ENCODE measurements at places on chromosomes 5 and 9. TPM values are rescaled to one million over a fixed set of nuclear protein-coding genes. Genes with fewer than 3 reads are reported as not detected.

The PCA3 gene
- not detected for total RNA-seq

DNA sequence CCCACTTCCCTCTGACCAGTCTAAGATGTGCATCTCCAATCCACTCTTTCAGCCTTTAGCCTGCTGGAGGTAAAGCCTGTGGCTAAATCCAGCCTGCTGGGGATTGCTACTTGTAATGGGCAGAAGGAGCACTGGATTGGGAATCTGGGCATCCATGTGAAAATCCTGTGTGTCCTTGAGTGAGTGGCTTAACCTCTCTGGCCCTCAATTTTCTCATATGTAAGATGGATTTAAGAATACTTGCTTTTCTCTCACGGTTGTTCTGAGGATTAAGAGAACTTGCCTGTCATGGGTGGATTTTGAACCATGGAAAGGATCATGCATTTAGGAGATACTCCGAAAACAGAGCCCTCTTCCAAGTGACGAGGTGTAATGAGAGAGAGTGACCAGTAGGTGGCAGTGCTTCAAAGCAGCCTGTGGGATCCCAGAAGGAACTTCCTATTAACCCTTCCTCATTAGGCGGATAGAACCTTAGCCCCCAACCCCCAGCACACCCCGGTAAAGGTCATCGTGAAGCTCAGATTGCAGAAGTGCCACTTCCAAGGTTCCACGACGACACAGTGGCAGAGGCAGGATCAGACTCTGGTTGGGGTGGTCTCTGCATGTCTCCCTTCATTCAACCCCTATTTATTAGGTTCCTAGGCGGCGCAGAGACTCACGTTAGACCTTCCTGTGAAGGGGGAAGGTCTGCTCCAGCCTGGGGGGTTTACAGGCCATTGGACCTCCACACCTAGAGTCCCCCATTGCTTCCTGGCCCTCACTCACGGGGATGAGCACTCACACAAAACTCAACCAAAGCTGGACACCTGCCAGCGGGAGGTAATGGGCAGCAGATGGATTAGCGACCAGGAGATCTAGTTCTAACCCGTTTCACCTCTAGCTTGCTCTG is 68.7 kb upstream of the ZNF618 start:
- peak; percentile 61 for DNase-seq

The RANBP17 gene
- 11.6 TPM for total RNA-seq

The TMOD1 gene
- total RNA-seq: 0.52 TPM

DNA sequence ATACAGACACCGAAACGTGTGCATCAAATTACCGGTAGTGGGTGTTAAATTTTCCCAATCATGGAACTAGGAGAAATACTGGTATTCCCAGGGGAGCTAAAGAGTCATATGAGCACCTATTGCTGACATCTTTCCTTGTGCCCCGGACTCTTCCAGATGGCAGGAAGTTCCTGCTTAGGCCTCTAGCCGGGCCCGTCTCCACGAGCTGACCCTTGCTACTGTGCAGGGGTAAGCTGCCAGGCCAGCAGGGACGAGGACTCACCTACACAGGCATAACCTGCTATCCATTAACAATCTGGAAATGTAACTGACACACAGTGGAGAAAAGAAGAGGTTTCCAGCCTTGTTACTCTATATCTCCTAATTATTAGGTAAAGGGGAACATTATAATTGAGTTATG is 16.2 kb upstream of the SSBP2 start:
- DNase-seq: no peak

- peak; percentile 22 for DNase-seq
These were observed 86.3 kb downstream of the STK10 start for GRCh38 chr5:172101547-172102217.

DNA sequence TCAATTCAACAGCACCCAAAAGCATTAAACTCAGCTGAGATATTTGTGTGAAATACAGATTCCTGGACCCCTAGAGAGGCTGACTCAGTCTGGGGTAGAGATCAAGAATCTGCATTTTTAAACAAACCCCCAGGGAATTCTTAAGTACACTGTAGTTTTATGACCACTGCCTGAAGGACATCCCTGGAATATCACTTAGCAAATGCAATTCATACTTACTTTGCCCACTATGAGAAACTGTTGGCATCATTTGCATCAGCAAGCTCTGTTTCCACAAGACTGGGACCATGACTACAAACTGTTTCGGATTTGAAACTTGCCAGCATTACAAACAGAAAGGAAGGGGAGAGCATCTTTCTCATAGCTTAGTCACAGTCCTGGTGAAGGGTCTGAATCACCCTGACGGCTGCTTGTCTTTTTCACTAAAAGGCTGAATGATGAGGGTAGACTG is 63.7 kb downstream of the MLLT3 start:
- DNase-seq: no peak

- DNase-seq: no peak
These were observed 480.6 kb downstream of the NR2F1-AS1 start for GRCh38 chr5:93100428-93100827.

- DNase-seq: peak; percentile 69
These were observed 216.5 kb downstream of the PDZD2 start for GRCh38 chr5:31855134-31856040.

The TAF1L gene
- total RNA-seq: not detected

The OTULINL gene
- 3.3 TPM for total RNA-seq

DNA sequence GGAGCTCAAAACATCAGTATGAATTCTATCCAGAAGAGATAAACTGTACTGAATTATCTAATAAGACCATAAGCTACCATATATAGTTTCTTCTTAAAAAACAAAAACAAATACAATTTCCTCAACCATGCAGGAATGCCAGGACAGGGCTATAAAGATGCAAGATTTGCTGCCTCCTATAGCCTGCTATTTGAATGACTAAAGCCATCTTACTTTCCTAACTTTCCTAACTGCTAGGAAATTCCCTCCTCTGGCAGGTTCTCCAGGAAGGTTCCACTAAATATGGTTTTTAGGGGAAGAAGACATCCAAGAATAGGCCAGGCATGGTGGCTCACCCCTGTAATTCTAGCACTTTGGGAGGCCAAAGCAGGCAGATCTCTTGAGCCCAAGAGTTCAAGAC is 15.1 kb downstream of the KIF27 start:
- no peak for DNase-seq

- no peak for DNase-seq
These were observed 69.1 kb upstream of the NR3C1 start for GRCh38 chr5:143472576-143472975.

DNA sequence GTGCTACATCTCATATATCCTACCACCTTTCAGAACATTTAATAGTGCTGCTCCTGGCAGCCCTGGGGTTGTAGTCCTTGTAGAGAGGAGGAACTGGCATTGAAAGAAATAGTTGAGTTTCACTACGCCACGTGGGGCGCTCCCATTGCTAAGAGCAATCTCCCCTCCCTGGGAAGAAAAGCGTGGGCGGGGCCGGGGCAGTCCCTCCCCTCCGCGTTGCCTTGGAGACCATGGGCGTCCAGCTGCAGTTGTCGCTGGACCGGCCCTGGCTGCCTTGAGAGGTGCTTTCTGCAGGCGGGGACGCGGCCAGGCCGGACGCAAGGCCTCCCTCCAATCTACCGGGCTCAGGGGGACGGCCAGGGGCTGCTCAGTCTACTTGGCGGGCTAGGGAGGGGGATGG is 368 bp upstream of the CCDC180 start:
- DNase-seq: peak; percentile 95

DNA sequence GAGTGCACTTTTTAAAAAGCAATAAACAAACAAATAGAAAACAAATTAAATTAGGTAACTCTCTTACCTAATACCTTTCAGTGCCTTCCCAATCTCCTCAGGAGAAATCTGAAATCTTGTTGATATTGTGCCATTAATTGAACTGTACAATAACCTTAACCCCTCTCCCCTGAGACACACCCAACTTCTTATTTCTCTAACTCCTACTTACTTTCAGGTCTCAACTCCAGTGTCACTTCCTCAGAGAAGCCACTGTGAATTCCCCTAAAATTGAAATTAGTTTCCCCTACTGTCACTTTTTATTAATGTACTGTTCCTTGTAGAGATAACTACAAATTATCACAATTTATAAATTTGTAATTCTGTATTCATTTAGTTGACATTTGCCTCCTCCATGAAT is 295.3 kb upstream of the TNC start:
- no peak for DNase-seq

- DNase-seq: no peak
These were observed 17.0 kb upstream of the IPPK start for GRCh38 chr9:92686954-92687353.

GRCh38 chr9:1055166-1055565 is 5.0 kb downstream of the DMRT2 start:
- DNase-seq: no peak

The FBP2 gene
- not detected for total RNA-seq

DNA sequence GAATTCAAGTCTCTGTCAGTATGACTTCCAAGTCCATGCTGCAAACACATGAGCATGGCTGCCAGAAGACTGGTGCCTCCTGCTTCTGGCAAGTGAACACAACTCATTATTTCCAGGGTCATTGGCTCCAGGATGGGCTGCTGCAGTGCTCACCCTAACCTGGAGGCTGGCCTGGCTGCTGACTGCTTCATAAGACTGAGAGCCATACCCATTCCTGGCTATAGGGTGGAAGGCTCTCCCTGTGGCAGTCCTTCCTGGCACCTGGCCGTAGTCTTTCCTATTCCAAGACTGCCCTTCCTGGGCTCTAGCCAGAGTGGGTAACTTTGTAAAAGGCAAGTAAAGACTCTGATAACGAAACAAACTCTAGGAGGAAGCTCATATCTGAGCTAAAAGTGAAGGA is 51.2 kb downstream of the CXXC5 start:
- no peak for DNase-seq

The CYSRT1 gene
- total RNA-seq: 0.83 TPM

DNA sequence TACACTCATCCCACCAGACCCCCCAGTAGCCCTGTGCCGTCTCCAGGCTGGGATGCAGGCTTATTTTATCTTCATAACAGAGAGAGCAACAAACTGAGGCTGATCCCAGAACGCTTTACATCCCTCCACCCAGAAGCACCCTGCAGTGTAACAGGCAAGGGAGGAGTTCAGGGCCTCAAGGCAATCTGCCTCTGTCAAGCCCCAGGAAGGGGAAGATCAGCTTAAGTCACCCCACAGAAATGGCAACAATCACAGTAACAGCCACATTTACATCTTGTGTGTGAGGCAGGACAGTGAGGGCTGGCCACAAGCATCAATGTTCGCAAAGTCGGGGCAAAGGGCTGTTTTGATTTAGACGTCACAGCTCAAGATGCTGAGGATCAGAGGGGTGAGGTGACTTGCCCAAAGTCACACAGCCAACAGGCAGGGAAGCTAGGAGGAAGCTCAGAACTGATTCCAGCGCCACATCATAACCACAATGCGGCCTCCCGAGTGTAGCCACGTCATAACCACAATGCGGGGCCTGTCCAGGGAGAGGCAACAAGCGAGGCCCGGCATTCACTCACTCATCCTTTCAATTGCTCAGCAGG is 14.4 kb downstream of the STK10 start:
- peak; percentile 21 for DNase-seq

The PDLIM4 gene
- 11.2 TPM for total RNA-seq

DNA sequence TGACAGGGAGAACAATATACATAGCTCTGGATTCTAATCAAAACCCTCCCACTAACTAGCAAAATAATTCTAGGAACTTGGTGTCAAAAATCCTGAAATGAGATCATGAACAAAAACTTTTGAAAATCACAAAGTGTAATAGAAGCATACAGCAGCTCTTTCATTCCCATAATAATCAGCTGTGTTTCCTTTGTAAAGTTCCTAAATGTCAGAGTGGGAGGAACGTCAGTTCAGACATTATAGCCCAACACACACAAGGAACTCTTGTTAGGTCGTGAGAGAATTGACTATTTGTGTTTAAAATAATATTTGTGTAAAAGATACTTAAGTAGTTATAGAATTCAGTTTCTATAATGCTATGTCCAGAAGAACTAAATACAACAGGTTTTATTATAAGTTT is 312.8 kb downstream of the SEMA5A start:
- no peak for DNase-seq

The POLE3 gene
- 61.6 TPM for total RNA-seq

DNA sequence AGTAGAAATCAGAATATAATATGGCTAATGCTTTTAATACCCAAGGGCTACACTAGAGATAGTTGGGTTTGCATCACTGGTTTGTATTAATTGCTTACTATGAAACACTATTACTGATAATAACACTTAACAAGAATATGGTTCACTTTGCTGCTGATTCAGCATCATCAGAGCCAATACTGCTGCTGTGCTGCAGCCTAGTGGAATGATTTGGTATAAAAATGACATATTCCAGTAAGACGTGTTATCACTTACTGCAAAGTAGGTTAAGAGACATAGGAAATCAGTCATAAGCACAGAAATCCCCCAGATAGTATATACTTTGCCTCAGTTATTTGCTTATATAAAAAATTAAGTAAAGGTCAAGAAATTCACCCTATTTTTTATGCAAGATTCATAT is 2.8 kb downstream of the CDH10 start:
- no peak for DNase-seq

The RNF224 gene
- total RNA-seq: not detected

GRCh38 chr5:138444774-138445546 is 6.1 kb downstream of the REEP2 start:
- DNase-seq: peak; percentile 56

The SH3RF2 gene
- 0.89 TPM for total RNA-seq

The PCDHB4 gene
- total RNA-seq: 0.41 TPM

- peak; percentile 53 for DNase-seq
These were observed 26.4 kb downstream of the TMOD1 start for GRCh38 chr9:97527626-97528528.

- DNase-seq: no peak
These were observed 117.4 kb downstream of the ADAMTS12 start for GRCh38 chr5:33774341-33774740.

GRCh38 chr5:124952079-124952478 is 205.6 kb upstream of the ZNF608 start:
- DNase-seq: no peak

DNA sequence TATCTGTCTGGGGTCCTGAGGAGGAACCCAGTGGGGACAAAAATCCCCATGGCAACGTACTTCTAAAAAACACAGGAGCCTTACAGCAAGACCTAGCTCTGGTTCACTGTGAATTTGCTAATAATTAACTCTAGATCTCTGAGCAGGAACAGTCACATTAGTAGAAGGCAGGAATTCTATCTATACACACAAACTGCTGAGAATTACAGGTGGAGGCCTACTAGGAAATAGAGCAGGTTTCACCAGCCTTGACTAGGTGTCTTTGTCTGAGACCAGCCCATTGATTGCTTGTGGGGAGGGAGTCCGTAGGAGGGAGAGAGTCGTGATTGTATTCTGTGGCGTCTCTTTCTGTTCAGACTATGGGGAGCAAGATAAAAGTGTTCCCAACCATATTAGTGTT is 44.8 kb downstream of the PRLR start:
- no peak for DNase-seq

DNA sequence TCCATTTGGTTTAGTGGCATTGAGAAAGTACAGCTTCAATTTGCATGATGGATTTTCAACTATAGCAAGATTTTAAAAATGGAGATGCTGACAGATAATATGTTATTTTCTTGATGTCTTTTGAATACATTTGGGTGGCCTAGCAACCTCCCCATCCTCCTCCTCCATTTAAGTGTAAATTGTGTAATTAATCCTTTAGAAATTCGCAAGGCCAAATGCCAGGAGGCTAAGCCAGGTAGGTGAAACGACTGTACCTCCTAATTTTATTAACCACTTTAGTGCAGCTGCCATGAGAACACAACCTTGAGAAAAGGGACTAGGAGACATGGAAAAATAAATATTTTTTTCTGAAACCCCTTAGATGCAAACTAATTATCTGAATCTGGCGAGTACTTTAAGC is 248.8 kb downstream of the MRPS30 start:
- DNase-seq: peak; percentile 0

- DNase-seq: no peak
These were observed 1428.6 kb downstream of the MAT2B start for GRCh38 chr5:164934039-164934438.

The LCP2 gene
- total RNA-seq: 0.21 TPM

The LRRC19 gene
- total RNA-seq: not detected

Data from H7 (cell line).